Stimulated activated CD8-positive, alpha-beta memory T cell treated with anti-CD3 and anti-CD28 coated beads, Interleukin-12 subunit alpha, Interleukin-12 subunit beta, amount 100 ng/mL, for 1 hour (primary cell): ENCODE measurements at places on chromosomes 13 and 19.

- DNase-seq: no peak
Observed at GRCh38 chr19:15393963-15394362, 14.4 kb upstream of the AKAP8 start.

DNA sequence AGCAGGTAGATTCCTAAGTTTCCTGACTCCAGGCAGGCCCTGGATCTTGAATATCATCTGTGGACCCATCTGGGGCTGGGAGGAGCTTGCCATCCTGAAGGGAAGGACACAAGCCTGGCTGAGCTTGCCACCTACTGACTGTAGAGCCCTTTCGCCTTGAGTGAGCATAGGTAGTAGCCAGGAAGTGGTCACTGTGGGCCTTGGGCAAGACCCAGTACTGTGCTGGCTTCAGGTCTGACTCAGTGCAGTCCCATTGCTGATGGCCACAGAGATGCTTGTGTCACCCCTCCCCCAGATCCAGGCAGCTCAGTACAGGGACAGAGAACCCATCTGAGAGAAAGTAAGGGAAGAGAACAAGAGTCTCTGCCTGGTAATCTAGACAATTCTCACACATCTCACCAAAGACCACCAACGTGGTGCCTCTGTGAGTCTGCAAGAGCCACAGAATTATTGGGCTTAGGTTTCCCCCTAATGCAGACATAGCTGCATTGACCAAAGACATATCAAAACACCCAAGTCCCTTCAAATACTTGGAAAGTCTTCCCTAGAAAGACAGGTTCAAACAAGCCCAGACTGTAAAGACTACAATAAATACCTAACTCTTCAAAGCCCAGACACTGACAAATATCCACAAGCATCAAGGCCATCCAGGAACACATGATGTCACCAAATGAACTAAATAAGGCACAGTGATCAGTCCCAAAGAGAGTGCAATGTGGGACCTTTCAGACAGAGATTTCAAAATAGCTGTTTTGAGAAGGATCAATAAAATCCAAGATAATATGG lies 108.2 kb upstream of the WASF3 start:
- DNase-seq: no peak

GRCh38 chr19:8455018-8455417 lies 10.2 kb downstream of the HNRNPM start:
- DNase-seq: no peak

DNA sequence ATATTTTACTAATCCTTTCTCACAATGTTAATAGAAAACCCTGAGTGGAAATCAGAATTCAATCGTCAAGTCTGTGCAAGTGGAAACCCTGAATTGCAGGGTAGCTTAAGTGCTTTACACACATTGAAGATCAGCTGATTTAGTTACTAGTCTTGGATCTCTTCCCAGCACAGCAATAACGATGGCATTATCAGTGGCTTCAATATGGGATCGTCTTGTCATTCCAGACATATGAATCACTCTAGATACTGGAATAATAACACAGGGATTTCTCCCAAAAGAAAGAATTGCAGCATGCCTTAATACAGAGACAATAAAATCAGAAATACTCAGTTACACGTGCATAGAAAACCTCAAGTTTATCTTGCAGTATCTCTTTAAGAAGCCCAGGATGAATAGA lies 12.6 kb upstream of the METTL21C start:
- no peak for DNase-seq

- no peak for DNase-seq
Observed at GRCh38 chr19:21566073-21566472, 60.7 kb downstream of the ZNF429 start.

DNA sequence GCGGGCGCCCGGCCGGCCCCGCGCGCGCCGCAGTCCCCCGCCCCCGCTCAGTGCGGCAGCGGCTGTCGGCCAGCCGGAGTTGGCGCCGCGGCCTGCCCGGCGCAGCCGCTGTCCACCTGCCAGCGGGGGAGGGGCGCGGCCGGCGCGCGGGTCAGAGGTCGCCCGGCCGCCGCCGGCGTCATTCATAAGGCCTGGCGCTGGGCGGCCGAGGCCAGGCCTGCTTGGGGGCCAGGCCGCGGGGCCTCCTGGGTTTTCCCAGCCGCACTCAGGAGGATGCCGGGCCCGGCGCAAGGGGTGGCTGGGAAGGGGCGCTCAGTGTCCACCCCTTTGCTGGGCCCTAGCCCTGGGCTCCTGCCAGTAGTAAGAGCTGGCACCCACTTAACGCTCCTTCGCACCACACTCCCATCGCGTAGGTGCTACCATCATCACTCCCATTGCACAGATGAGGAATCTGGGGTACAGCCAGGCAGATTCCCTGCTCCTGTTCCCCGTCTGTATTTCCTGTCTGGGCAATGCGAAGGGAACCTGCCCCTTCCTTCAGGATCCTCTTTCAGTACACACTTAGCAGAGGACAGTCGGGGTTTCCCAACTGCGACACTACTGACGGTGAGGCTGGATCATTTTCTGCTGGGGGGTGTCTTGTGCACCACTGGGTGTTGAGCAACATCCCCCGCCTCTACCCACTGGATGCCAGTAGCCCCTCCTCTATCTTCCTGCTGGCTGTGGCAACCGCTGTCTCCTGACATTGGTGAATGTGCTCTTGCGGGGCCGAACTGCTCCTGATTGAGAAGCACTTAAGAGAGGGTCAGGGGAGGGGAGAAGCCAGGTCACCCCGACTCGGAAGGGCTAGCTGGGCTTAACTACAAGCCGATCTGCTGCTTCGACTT lies 846 bp upstream of the PRKACA start:
- no peak for DNase-seq
